ENCODE measurements at places on chromosomes 12 and 14.

DNA sequence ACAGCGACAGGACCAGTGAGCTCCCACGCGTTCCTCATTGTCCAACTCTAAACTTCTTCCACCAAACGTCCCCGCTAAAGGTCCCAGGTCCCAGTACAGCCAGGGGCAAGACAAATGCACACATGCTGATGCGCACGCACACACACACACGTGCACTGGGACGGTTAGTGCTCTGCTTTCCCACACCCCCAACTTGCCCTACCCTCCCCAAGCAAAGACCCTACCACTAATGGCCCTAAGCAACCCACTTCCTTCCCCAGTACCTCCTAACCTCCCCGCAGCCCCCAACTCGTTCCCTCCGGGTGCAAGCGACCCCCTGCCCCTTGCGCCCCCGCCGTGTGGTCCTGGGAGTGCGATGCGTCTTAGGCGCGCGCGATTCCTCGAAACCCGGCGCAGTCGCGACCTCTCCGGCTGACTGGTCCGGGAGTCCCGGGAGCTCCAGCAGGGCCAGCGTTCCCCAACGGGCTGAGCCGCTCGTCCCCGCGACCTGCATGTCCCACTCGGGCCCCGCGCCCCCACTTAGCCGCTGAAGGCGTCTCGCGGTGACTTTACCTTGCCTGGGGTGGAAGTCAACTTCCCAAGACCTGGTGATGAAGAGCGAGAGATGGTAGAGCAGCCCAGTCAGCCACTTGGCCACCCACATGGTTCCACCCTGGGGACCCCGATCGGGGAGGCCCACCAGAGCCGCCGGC lies 578 bp downstream of the ADAMTS20 start:
- no peak for DNase-seq

GRCh38 chr12:64876388-64877071 lies 52.1 kb downstream of the TBC1D30 start:
- no peak for DNase-seq

DNA sequence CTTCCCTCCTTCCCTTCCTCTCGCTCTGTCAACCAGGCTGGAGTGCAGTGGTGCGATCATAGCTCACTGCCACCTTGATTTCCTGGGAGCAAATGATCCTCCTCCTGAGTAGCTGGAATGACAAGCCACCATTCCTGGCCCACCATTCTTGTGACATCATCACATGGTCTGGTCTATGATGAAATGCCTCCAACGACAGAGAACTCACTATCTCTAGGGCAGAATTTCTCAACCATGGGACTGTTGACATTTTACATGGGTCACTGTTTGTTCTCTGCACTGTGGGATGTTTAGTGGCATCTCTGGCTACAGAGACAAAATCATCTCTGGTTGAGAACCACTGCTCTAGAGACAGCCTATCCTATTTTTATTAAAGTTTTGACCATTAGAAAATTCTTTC lies 9.7 kb downstream of the VRK1 start:
- no peak for DNase-seq

DNA sequence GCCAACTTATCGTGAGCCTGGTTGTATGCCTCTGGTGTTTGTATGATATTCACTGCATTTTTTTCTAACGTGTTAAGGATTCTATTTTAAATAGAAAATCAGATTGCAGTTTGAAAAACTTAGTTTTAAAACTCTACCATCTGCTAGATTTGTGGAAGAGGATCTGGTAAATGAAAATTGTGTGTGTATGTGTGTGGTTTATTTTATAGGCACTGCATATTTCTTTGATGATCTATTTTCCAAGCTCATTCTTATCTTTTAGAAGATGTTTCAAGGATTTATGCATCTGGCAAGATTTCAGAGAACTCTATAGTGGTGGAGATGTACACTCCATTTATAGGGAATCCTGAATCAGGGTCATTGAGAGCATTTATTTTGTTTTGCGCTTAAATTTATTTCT lies 69.8 kb downstream of the HMGA2 start:
- no peak for DNase-seq

GRCh38 chr14:71468701-71469100 lies 463.5 kb upstream of the RGS6 start:
- no peak for DNase-seq

GRCh38 chr12:125371033-125371432 lies 305.8 kb downstream of the AACS start:
- DNase-seq: no peak

- no peak for DNase-seq
These were observed 12.1 kb upstream of the ALDH2 start for GRCh38 chr12:111754671-111755070.

- DNase-seq: no peak
These were observed 232.1 kb downstream of the MSRB3 start for GRCh38 chr12:65510584-65511050.

GRCh38 chr14:35963209-35963608 lies 137.1 kb downstream of the BRMS1L start:
- DNase-seq: no peak

DNA sequence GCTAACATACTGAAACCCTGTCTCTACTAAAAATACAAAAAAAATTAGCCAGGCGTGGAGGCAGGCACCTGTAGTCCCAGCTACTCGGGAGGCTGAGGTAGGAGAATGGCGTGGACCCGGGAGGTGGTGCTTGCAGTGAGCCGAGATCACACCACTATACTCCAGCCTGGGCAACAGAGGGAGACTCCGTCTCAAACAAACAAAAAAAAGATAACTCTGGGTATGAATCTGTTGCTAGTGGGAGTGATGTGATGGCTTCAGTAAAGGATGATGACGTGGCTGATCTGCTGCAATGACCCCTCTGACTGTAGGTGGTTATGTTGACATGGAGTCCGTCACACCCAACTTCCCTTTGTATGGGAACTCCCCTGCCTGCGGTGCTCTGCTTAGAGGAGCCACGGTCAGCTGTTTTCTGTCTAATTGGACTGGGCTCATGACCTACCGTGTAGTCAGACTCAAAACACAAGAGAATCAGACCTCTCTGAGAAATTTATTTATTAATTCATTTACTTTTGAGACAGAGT lies 59.1 kb upstream of the MED13L start:
- DNase-seq: no peak

DNA sequence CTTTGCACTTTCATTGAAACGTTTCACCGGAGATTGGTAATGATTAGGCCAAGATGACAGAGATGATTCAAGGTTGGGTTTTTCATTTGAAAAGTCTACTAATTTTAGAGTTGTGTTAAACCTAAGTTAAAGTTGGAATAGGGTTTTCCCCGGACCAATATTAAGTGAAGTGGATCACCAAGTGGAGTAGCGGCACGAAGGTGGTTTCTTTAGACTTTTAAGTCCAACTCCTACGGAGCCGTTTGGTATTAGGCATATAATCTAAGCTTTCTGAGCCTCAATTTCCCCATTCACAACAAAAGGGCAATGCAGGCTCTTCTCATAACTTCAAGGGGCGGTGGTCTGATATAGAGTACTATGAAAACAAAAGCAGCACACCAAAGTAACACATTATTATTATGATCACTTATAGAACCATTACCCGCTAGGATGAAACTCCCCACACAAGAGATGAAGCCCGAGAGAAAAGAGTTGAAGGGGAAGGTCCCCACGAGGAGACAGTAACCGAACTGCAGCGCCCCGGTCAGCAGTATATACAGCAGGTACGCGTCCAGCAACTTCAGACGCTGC lies 413 bp downstream of the DAD1 start:
- DNase-seq: no peak

GRCh38 chr12:130838284-130838950 lies 633 bp downstream of the STX2 start:
- DNase-seq: no peak

DNA sequence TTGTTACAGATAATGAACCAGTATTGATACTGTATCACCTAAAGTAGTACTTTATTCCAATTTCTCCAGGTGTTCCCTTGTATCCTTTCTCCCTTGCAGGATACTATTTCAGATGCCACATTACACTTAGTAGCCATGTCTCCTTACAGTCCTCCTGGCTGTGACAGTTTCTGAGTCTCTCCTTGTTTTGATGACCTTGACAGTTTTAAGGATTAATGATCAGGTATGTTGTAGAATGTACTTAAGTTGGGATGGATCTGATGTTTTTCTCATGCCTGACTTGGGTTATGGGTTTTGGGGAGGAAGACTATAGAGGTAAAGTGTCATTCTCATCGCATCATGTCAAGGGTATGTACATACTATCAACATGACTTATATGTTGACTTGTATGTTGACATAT lies 193.6 kb downstream of the ADGRD1 start:
- no peak for DNase-seq

DNA sequence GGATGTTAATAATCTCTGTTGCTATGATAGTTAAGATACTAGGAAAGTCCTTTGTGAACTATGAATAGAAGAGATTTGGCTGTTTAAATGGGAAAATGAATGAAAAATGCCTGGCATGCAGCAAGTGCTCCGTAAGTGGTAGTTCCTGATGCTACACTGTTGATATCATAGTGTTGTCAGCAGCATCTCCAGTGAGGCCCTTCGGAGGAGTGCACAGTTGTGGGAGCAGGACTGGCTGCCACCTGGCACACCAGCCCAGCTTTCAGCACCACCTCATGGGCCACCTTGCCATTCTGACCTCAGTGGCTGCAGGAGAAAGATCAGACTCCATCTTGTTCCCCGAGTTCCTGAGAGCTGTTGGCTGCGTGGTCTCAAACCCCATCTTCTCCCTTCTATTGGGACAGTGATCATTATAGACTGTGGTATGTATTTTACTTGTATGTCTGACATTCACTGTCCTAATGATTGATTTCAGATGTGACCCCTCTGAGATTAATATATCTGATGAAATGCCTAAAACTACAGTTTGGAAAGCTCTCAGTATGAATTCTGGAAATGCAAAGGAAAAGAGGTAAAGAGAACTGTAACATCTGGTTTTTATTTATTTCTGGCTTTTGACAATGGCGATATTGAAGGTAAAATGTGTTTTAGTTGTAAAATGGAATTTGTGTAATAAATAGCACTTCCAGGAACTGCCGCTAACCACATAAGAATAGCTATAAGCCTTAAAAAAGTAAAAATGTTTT lies 80.9 kb downstream of the SLC4A8 start:
- DNase-seq: no peak

GRCh38 chr12:55995366-55995765 lies 1.7 kb upstream of the SUOX start:
- DNase-seq: no peak

DNA sequence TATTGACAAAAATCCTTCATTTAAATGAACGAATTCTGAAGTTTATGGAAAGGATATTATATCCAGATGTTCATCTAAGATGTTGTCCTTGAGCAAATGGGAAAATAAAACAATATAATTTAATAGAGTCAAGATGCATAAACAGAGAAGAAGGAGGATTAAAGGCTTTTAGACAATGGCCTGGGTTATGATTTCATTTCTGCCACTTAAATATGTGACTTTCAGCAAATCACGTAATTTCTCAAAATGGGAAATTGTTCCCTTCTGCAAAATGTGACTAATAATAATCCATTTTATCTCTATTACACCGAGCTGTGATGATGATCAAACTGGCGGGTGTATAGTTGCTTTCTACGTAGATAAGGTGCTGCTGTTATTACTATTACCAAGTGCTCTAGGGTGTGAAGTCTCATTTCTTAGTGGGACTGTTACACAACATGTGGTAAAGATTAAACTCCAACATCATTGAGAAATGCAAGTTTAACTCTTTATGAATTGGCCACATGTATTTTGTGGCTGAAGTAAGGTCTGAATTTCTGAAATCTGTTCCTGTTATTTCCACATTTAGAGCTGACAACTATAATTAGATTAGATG lies 157.0 kb downstream of the MYRFL start:
- no peak for DNase-seq

- DNase-seq: no peak
These were observed 29.0 kb downstream of the SERPINA11 start for GRCh38 chr14:94423453-94424056.

DNA sequence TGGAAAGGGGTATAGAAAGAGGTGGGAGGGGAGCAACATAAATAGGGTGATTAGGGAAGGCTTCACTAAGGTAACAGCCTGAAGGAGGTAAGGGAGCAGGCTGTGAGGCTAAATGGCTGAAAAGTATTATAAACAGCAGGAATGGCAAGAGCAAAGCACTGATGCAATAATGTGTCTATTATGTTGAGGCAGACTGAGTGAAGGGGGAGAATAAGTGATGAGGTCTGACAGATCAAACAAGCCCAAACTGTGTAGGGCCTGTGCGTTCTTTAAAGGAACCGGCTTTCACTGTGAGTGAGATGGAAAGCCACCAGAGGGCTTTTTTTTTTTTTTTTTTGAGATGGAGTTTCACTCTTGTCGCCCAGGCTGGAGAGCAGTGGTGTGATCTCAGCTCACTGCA lies 6.7 kb upstream of the VCPKMT start:
- no peak for DNase-seq

DNA sequence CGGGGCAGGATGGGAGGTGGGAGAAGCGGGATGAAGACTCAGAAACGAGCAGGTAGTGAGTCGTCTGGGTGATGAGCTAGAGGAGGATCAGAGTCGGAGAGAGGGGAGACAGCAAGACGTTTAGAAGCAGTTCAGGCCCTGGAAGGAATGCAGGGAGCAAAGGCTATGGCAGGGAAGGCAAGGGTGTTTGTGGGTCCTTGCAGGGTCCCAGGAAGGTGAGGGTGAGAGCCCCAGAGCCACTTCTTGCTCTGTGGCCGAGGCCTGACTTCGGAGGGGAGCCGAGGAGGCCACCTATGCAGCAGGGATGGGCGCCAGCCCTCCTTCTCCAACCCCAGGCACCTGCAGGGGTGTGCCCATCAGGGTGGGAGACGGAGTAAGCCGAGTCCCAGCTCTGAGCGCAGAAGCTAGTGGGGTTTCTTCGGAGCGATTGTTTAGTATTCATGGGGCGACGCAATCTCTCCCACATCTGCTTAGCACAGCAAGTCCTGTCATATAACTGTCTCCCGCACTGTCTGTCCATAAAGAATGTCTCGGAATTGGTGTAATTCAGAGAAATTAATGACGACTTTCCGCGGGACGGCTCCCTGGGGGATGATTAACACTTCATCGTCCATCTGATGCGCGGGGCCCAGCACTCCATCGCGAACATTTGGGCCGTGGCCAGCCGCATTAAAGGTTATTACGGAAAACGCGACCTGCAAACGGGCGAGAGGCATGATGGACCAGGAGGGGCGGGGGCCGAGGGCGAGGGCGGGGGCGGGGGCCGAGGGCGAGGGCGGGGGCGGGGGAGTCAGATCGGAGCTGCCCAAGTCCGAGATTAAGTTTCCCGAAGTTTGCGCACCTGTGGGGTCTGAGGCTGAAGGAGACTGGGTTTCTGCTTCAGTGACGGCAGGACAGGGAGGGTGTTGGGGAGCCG lies 12.2 kb upstream of the CALCOCO1 start:
- DNase-seq: no peak

DNA sequence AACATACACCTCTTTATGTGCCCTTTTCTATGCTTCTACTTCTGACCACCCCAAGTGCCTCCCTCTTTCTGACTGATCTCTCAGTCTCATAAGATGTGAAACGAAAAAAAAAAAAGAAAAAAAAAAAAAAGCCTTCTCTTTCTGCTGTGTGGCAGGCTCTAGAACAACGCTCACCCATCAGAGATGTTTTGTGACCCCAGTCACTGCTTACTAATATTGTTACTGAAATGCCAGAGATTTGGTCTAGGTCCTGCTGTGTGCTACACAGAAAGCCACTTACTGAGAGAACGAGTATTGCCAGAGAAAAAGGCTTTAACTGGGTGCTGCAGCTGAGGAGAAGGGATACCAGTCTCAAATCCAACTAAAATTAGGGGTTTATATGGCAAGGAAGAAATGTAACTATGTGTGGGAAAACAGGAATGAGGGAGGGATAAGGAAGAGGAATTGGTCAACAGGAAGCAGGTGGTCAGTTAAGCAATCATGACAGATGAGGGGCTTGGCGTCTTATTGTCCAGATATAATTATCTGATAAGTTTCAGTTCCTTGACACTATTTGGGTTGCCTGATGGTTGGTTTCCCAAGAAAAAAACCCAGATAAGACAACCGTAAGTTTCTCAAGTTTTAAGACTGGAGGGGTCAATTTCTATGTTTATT lies 149.0 kb downstream of the NAV3 start:
- DNase-seq: no peak

All from NCI-H2029 treated with DMSO at 0.1 percent for 48 hours (cell line).